ENCODE measurements at places on chromosomes 11 and 22.

- no peak for DNase-seq
Observed at GRCh38 chr11:67276781-67277230, 10.5 kb downstream of the GRK2 start.

GRCh38 chr11:68990995-68991780 is 10.4 kb upstream of the MRGPRD start:
- DNase-seq, result no peak

DNA sequence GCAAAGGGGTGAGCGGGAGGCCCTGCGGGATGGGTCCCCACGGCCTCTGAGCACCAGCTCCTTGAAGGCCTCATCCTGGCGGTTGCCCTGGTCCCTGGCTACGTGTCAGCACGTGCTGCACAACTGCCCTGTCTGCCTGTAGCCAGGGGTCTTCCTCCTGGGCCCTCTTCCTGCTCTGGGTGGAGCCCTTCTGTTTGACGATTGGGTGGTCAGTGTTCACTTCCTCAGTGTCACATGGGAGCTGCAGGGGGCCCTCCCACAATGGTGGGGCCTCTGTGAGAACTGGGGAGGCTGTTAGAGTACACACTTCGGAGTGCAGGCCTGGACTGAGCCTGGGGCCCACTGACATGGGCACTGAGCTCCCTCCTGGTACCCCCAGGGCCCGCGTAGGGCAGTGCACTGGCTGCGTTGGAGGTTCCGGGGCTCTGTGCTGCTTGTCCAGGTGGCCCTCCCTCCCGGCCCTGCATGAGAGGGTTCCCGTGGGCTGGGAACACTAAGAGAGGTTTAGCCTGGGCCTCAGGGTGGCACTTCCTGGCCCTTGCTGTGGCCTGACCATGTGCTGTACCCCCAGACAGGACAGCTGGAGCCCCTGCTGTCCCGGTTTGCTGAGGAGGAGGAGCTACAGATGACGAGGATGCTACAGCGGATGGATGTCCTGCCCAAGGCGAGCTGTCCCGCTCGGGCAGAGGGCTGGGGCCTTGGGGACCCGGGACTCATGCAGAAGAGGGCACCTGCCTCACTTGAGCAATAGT is 13.8 kb downstream of the DGCR6L start:
- DNase-seq, result no peak

DNA sequence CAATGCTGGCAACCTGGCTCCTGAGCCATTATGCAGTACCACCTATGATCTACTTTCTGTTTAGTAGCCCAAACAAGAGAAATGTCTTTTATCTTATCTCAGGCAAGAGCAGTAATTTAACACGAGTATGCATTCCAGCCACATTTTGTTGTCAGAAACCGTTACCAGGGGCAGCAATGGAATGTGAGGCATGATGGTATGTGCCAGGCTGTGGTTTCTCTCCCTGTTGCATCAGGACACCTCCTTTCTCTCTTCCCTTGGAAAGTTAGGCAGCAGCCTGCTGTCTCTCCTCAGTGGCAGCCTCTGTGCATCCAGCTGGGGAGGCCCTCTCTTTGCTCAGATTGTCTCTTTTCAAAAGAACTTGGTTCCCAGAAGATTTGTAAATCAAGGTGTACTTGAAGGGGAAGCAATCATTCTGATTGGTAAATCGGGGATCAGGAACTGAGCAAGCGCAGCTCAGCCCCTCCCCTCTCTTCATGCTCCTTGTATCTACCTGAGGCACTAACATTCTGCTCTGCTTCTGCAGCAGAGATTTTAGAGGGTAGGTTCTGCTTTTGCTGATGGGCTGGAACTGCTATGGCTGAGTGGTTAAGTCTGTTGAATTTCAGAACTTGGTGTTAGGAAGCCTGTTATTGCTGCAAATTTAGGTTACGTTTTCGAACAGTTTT is 229.2 kb downstream of the ADAMTS15 start:
- no peak for DNase-seq

- peak; percentile 60 for DNase-seq
Observed at GRCh38 chr11:73288873-73289707, 17.0 kb downstream of the P2RY6 start.
